ENCODE measurements at places on chromosomes 12 and 14.

DNA sequence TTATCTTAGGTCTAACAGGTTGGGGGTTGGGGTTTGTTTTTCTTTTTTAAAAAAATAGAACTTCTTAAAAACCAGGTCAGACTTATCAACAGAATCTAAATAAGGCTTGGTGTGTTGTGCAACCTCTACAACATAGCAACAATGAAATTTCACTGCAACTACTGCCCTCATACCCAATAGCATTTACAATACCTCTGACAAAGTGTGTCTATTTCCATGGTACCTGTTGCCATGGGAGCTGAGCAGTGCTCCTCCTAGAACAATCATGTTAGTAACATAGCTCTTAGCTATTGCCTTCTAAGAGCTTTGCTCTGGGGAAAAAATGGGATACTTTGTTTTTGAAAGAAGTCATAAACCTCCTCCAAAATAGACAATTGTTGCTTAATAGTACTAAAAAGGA, 103.3 kb upstream of the CCDC175 start:
- peak; percentile 33 for DNase-seq

DNA sequence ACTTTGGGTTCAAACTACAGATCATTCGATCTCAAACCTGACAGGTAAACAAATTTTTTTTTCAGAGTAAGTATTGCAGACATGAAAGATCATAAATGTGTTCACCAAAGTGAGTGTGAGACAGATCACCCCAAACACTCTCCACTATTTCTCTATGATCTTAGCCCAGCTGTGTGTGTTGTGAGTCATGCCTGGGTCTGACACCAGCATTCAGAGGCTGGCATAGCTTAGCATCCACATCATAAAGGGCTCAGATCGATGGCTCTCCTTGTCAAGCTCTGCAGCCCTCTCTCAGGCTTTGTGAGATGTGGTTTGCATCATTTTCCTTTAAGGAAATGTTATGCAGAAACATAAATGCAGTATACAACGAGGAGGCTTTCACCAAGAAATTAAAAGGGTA, 164.9 kb downstream of the ETV6 start:
- peak; percentile 64 for DNase-seq

DNA sequence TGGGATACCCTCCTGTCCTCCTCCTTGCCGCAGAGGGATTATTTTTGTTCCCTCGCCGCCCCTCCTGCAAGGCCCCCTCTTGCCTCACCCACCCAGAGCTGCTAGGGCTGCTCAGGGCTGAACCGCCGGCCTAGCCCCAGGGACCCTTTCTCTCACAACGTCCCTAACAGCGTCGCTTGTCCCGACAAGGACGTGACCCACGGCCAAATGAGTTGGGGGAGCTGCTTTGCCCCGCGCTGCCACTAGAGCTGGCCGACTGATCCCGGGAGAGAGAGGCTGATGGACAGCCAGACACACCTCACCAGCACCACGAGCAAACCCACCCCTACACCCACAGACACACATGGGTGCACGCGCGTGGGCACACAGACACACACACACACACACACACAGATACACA, 154.6 kb upstream of the ALG10B start:
- DNase-seq = no peak

DNA sequence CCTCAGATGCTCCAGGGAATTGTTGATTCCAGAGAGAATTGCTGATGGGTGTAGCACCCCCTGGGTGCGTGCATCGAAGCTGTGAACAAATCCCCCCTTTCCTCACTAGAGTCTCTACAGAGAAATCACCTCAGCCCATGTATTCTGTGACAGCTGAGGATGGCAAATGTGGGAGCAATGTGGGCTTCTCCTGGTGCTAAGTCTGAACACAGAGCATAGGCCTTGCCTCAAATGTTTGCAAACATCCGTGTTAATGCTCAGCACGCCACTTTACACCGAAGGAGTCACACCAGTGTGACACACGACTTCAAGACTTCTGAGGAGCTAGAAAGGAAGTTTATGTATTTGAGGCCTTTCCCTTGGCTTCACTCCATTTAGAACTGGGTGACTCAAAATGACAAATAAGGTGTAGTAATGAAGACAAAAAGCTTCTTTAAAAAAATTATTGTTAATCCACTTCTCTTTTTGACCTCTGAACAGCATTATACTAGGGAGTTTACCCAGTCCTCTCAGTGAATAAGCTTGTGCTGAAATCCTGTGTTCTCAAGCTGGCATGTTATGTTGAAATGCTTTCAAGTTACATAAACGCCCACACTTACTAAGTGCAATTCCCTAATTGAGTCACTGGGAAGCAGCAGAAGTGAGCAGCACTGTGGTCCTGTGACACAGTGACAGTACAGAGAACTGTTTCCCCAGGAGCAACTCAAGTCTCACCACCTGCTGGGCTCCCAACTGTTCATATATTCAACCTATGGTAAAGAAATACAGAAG, 92.9 kb downstream of the FAR2 start:
- DNase-seq = peak; percentile 86

DNA sequence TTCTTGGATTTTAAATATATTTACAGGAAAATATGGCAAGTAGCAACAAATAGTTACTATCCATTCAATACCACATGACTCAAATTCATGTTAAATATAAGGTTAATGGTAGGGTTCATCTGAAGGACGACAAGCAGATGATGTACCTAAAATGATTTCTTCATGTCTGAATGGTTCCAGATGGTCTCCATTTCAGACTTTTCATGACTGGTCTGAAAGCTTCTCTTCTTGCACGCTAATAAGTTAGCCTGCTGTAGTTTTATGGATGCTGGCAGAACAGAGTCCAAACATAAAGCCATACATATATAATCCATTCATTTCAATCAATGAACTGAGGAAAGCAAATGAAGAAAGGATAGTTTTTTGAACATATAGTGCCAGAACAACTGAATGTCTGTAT, 257.0 kb upstream of the MGAT4C start:
- DNase-seq = peak; percentile 15

Data from fibroblast of pulmonary artery (primary cell).